Effector memory CD4-positive, alpha-beta T cell (primary cell): ENCODE measurements at places on chromosomes 3 and 15.

DNA sequence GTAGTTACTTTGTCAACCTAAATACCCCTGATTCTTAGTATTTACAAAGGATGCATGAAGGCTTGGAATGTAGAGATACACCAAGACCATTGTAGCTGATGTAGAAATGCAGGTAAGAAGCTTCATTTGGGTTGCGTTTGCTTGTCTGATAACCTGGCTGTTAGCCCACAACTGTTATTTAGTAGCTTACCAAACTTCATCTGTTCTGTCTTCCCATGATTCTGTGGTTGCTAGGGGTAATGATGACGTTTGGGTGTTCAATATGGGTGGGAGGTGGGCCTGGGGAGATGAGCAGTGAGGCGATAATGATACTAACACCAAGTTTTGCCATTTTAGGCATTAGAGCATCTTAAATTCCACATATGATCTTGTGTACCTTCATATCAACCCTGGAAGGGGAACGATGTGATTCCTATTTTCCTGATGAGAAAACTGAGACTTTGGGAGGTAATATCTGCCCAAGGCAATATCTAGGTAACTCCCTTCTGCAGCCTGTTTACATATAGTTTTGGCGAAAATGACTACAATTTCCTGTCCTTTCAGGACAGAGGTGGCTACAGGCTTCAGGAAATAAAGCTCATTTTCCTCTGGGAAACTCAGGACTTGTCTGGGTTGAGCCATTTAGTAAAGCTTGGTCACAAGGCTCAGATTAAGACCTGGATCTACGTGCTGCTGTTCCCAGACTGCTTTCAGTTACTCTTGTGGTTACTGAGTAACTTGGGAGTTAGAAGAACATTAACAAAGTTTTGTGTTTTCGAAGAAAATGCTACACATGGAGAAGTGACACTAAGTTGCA lies 26.8 kb downstream of the FNDC3B start:
- no peak for DNase-seq

DNA sequence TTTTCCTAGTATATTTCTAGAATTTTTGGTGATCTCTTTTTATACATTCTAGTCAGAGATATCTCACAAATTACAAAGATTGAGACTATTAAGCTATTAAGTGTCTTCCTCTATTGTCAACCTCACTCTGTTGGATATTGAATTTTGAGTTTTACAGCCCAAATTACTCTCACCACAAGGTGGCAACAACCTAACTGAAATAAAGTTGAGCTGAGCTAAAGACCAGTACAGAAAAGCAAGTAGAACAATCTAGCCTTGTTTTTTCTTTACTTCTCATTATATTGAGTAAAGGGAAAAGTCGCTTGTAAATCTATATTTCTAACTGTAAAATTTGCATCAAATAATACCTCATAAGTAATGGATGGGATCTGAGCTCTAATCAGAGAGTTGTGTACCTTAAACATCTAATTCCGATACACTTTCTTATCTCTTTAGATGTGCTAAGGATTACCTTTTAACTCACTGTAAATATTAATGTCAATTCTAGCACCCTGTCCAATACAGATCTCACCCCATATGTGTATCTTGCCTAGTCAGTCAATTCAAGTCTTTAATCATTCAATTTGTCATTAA lies 13.6 kb upstream of the COMMD2 start:
- no peak for DNase-seq

GRCh38 chr3:188113756-188114155 lies 40.2 kb upstream of the LPP start:
- DNase-seq: no peak

- no peak for DNase-seq
Observed at GRCh38 chr3:82461049-82461889, 699.8 kb upstream of the GBE1 start.

GRCh38 chr15:74381190-74381453 lies 13.7 kb upstream of the CYP11A1 start:
- DNase-seq: no peak

- no peak for DNase-seq
Observed at GRCh38 chr3:189995129-189995528, 125.6 kb downstream of the P3H2 start.

- no peak for DNase-seq
Observed at GRCh38 chr3:104388619-104389018, 978.1 kb upstream of the ALCAM start.

DNA sequence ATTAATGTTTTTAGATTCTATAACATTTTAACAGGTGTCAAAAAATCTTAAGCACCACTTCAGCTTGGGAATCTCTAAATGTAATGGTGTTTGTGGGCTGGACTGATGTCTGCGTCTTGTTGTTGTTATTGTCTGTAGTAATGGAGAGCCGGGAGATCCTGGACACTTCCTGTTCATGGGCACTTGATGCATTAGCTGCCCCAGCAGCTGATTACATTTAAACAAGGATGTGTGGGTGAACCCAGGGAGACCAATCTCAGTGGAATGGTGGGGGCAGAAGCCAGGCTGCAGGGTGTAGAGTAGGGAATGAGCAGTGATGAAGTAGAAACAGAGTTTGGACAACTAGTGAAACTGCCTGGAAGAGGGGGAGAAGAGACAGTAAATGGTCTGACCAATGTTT lies 7.8 kb downstream of the CCR5AS start:
- no peak for DNase-seq

DNA sequence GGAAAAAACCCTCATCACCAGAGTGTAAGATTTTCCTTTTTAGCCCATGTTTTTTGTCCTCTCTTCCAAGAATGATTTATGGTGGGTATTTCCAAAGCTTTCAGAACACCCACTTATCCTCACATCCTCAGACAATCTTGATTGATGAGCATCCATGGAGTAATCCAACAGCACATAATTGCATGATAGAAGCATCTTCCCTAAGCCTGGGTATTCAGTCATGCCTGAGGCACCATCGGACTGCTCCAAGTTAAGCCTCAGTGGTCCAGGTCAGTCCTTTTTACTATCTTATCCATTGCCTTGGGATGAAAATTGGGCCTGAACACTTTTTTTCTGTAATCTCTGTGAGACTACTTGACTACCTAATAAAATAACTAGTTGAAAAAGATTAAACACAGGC lies 676.0 kb upstream of the SEMA6D start:
- DNase-seq: no peak

DNA sequence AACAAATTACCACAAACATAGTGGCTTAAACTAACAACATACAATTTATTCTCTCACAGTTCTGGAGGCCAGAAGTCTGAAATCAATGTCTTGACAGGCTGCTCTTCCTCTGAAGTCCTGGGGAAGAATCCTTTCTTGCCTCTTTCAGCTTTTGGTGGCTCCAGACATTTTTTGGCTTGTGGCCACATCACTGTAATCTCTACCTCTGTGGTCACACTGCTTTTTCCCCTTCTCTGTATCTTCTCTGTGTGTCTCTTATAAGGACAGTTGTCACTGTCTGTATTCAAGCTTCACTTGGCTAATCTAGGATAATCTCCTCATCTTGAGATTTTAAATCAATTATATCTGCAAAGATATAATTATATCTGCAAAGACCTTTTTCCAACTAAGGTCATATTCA lies 80.3 kb upstream of the ABHD2 start:
- DNase-seq: no peak

DNA sequence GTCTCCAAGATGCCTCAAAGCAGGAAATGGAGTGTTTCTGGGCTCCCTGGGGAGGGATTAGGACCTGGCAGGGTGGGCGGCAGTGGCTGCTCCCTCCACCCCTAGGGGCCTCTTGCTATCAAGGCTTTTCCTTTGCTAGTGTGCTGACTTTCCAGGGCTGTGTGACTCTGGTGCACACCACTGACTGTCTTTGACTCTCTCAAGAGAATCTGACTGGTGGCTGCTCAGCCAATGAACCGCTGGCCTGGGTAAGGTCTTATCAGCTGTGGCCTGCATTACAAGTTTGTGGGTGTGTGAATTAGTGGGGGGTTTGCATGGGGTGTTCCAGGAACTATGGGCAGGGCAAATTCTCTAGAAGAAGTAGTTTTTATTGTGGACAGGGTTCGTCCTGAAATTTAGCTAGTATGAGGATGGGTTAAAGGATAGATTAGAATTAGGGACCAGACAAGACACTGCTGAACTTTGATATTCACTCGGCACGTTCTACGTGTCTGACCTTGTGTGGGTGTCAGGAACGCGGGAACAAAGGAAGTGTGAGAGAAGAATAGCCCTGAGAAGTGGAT lies 29.5 kb downstream of the SIAH2 start:
- no peak for DNase-seq

GRCh38 chr3:55622116-55622515 lies 135.0 kb upstream of the WNT5A start:
- no peak for DNase-seq

- DNase-seq: no peak
Observed at GRCh38 chr3:52441772-52442332, 3.1 kb downstream of the SEMA3G start.

GRCh38 chr3:77446084-77446483 lies 406.2 kb downstream of the ROBO2 start:
- DNase-seq: no peak

DNA sequence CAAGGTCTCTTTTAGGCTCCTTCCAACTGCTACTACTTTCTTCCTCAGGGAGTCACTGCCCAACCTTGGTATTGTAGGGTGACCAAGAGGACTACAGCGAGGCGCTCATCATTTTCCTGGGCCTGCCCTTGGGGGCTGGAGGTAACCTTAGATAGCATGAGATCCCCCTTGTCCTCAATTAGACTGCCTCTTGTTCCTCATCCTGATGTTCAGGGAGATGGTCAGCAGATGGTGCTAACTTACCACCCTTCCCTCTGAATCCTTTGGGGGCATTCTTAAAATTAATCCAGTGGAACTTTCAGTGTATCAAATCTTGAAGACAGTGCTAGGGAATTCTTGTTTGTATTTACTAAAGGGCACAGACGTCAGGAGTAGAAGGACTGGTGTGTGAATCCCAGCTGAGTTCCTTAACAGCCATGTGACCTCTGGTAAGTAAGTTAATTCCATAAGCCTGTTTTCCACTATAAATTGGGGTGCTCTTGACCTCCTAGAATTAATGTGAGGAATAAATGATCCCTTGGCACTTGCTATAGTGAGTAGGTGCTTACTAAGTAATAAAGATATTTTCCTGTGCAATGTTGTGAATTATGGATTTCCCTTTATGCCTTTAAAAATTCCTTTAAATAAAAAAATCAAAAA lies 4.1 kb upstream of the CLPX start:
- DNase-seq: no peak

DNA sequence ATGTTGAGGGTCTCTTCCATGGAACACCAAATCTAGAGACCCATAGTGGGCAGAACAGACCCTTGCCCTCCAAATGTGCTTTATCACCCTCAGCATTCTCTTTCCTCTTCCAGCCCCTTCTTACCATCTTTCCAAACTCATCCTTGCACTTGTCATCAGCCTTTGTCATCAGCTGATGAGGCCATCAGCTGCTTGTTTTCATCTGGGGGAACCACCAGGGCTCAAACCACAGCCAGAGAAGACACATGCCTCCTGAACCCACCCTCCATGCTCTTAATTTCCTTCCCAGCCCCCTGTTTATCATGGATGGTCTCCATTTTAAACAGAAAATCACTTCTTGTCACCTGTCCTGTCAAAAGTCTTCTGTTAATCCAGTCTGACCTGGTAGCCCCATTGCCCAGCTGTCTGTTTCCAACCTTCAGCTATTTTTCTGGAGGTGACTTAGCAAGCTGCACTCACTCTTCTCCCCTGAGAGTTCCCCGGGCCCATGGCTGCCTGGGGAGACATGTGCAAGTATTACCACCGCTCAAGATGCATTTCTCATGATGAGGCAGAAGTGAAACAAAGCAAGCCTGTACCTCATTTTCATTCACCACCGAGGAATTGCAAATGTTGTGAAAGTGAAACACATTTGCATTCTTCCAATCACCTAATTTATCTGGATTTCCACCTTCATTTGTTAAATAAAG lies 14.7 kb upstream of the SYNM start:
- DNase-seq: no peak

- no peak for DNase-seq
Observed at GRCh38 chr3:195410546-195410945, 32.3 kb downstream of the ACAP2 start.

DNA sequence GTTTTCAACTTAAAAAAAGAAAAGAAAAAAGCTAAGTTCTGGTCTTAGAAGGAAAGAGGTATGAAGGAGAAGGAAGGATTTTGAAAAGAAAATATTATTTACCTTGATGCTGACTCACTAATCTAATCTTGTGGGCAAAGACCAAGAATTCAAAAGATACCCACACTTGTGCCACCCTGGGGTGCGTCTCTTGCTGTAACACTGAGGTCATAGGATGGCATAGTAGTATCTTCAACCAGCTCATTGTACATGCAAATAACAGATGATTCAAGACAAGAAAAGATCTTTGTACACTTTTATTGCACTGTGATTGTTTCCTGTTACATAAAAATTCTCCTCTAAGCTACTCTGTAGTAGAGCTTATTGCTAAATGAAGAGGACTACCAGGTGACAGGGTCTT lies 17.3 kb downstream of the PLS1 start:
- no peak for DNase-seq

- no peak for DNase-seq
Observed at GRCh38 chr3:131110087-131110486, 83.4 kb downstream of the NEK11 start.

GRCh38 chr3:155554777-155555451 lies 190.0 kb downstream of the PLCH1 start:
- no peak for DNase-seq

DNA sequence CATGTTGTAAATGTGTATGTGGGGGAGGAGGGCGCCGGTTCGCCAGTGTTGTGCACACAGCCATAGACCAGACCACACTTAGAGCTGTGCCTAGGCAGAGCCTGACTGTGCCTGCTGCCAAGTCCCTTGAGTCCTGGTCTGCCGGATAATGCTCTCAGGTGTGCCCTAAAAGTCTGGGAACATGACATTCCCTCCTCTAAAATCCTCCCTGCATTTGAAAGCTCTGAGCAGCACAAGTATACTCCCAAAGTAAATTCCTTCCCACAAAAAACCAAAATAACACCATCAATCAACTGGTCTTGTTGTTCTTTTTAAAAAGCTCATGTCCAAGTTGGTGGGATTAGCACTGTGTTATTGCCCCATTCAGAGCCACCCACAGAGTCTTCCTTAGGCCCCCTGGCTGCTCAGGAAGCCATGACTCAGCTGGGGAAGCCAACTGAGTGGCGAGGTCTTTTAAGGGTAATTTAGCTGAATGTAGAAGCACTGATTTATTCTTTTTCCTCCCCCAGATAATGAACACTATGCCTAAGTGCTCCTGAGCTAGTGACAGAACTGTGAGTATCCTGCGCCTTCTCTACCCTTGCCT lies 147.8 kb upstream of the MCTP2 start:
- no peak for DNase-seq

DNA sequence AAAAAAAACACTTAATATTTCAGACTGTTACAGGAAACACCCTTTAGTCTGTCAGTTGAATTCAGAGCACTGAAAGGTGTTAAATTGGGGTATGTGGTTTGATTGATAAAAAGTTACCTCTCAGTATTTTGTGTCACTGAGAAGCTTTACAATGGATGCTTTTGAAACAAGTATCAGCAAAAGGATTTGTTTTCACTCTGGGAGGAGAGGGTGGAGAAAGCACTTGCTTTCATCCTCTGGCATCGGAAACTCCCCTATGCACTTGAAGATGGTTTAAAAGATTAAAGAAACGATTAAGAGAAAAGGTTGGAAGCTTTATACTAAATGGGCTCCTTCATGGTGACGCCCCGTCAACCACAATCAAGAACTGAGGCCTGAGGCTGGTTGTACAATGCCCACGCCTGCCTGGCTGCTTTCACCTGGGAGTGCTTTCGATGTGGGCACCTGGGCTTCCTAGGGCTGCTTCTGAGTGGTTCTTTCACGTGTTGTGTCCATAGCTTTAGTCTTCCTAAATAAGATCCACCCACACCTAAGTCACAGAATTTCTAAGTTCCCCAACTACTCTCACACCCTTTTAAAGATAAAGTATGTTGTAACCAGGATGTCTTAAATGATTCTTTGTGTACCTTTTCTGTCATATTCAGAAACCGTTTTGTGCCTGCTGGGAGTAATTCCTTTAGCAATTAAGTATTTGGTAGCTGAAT lies 17.9 kb downstream of the TMEM43 start:
- DNase-seq: peak; percentile 58
